ENCODE measurements at places on chromosomes 5 and 9.

DNA sequence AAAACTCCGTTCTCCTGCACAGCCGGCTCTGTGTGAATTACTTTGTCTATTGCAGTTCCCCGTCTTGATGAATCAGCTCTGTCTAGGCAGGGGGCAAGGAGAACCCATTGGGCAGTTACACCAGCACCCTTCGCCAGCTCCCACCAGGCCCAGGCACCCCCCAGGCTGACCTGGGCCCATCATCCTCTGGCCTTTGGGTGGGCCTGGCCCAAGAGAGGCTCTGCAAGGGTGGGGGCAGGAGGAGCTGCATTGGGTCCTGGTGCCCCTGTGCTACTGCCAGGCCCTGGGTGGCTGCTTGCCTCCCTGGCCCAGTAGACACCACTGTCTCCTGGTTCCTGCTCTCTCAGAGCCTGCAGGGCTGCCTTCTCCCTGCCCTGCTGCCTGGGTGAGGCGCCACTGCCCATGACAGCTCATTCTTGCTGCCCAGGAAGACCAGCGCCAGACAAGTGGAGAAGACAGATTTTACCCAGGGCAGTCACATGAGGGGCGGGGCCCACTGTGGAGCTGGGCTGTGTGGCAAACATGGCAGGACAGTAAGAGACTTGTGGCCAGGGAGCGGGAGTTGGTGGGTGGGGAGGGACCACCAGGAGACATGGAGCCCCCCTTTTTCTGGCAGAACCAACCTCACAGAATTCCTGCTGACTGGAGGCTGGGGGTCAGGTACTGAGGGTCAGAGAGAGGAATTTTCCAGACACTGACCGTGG is 67.2 kb downstream of the MRPL36 start:
- DNase-seq, result no peak

DNA sequence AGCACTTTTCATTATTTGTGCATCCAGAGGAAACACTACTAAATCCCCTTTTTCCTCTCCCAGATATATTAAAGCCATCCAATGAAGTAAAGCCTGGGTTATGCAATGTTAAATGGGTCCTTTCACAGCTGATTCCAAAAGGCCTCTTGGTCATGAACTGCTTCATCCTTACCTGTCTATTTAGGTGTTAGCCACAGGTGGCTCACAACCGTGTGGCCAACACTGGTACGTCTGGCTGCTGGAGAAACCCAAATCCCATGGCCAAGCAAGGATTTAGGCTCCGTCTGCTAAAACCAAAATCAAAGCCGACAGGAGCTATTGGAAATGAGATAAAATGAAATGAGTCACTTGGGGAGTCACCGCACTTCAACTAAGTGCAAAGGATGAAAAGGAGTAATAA is 193.9 kb downstream of the ADCY2 start:
- no peak for DNase-seq

DNA sequence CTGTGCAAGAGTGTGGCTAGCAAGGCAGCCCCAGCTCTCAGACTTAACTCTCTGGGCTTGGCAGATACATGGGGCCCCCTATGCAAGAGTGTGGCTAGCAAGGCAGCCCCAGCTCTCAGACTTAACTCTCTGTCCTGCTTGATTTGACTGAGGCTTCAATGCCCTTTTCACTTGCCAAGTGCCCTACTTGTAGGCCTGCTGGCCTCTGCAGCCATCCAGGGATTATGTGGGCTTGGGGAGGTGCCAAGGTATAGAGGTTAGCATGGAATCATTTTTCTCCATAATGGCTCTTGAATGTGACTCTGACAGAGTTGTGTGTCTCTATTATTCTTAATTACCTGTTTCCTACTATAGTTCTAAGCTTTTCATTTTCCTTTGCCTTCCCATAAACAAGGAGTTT is 115.5 kb upstream of the RUSC2 start:
- no peak for DNase-seq

- no peak for DNase-seq
These were observed 1.4 kb downstream of the TMEFF1 start for GRCh38 chr9:100474082-100474923.

- DNase-seq, result no peak
These were observed 159.7 kb upstream of the SNX2 start for GRCh38 chr5:122615146-122615545.

DNA sequence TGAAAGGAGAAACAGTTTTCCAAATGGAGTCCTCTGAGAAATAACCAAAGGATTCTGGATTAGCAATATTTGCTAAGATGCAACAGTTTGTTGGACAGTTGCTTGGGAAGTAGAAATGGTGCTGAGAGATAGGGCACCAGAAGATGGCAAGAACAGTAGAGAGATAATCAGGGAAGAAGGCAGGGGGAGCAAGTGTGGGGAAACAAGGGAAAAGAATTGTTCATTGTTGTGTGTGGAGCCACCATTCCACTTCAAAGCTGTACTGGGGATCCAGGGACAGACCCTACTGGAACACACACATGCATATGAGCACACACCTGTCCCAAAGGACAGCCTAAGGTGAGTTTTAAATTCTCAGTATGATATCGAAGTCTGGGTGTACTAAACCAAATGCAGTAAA is 152.5 kb downstream of the ZNF608 start:
- no peak for DNase-seq

DNA sequence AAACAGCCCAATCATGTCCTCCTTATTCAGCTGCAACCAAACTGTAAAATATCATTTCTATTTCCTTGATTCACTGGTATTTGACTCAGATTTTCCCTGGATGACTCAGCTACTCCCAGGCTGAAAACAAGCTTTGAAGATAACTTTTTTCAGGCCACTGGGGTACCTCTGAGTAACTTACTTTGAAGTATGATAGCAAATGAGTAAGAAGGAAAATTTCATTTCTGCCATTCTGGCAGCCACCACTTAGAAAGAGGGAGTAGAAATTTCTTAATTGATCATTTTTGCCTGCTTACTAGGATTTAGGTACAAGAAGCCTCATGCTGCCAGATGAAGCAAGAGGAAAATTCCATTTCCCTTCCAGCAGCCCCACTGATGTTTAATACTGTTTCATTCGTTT is 247.4 kb downstream of the PRELID2 start:
- peak; percentile 58 for DNase-seq

- no peak for DNase-seq
These were observed 1.5 kb upstream of the IL7R start for GRCh38 chr5:35855187-35855586.

GRCh38 chr5:68027519-68027918 is 188.0 kb upstream of the PIK3R1 start:
- peak; percentile 82 for DNase-seq
